ENCODE measurements at places on chromosomes 7 and 10.

DNA sequence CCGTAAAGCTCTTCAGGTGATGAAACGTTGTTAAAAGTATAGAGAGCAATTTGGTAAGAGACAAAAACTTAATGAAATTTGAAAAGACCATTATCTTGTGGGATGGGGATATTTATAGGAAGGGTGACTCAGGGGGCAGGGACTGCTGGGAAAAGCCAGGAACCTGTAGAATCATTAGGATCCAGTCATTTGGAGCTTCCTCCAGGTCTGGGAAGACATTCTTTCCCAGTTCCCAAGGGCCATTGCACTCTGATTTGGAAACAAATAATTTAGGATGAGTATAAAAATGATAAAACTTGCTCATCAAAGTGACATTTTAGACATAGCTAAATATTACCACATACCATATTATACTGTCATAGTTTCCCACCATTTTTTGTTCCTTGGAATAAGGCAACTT lies 143.9 kb downstream of the PFKFB3 start:
- peak; percentile 7 for DNase-seq

GRCh38 chr7:87151002-87151728 lies 1.1 kb upstream of the DMTF1 start:
- no peak for DNase-seq

- DNase-seq: no peak
Observed at GRCh38 chr10:4691776-4692175, 134.2 kb upstream of the AKR1E2 start.

- peak; percentile 19 for DNase-seq
Observed at GRCh38 chr7:47763063-47763974, 181.4 kb upstream of the TNS3 start.

DNA sequence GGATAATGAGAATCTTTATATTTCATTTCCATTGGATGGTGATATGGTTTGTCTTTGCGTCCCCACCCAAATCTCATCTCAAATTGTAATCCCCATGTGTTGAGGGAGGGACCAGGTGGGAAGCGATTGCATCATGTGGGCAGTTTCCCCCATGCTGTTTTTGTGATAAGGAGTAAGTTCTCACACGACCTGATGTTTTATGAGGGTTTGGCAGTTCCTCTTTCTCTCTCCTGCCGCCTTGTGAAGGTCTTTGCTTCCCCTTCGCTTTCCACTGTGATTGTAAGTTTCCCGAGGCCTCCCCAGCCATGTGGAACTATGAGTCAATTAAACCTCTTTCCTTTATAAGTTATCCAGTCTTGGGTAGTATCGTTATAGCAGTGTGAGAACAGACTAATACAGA lies 59.4 kb downstream of the MTPN start:
- no peak for DNase-seq

Data from inflammatory macrophage treated with lipopolysaccharide for 1 hour (primary cell).